ENCODE measurements at places on chromosomes 3 and 15.
A peak's percentile ranks its signal among the peaks of the same experiment; 100 is the strongest.

DNA sequence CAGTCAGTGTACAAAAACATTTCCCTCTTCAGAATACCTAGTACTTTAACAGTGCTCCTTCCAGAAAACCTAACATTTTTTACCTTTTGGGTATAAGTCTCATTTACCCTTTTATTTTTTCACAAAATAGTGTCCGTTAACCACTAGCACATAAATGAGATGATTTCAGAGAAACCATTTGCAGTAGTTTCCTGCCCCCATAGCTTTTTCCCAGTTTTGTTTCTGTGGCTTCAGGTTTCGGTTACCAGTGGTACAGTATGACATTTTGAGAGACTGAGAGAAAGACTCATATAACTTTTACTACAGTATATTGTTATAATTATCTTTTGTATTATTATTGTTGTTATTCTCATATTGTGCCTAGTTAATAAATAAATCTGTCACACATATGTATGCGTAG is 6.2 kb upstream of the RBMS3 start:
- DNase-seq, result no peak

GRCh38 chr3:168926426-168926825 is 737.1 kb downstream of the MECOM start:
- no peak for DNase-seq

DNA sequence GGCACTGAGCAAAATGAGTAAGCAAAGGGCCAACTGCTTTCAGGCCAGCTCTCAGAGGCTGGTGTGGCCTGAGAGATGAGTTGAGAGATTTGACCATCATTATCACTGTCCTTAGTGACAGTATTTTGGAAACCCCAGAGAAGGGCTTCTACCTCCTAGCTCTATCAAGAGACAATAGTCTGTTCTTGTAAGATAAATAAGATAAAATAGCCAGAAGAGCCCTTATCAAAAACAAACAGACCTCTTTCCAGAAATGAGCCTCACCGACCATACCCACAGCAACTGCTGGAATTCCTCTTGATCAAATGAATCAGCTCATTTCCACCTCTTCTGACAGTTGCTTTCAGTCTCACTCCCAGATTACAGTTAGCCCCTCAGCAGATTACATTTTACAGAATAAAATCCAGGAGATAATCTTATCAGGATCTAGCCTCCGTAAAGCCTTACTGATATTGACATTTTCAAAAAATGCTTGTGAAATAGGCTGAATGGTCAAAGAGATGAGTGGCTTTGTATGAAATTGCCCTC is 4.5 kb downstream of the HDC start:
- no peak for DNase-seq

DNA sequence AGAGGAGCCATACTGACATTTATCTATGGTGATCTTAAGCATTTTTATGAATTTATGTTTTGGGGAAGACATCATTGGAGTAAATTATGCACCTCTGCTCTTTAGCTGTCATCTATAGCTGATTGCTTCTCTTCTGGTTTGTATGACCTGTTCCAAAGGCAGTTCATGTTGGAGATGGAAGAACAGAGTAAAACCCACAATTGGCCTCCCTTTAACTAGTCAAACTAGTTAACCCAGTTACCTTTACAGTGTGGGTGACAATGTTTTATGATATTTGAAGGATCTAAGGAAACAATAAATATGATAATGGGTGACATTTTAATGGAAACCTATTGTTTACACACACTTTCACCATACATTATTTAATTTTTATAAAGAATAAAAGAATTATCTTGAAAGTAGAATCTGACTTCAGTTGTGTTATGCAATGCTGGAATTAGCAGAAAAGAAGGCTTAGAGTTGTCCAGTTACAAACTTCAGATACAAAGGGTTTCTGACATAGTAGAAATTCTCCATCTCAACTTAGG is 263.5 kb downstream of the NFKBIZ start:
- DNase-seq, result no peak

DNA sequence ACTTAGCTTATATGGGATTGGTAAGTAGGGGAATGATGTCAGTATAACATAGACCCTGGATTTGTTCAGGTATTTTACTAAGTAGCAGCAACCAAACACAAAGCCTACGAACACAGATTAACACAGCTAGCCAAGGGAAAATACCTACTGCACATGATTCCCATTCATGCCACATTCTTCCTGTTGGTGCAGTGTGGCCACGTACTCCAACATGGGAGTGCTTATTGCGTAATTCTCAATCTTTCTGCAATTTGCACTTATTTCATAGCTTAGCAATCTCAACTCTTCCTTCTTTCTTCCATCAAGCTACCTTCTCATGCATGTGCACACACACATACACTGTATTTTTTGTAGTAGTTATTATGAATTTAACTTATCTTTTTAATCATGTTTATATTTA is 186.8 kb downstream of the IL5RA start:
- no peak for DNase-seq

DNA sequence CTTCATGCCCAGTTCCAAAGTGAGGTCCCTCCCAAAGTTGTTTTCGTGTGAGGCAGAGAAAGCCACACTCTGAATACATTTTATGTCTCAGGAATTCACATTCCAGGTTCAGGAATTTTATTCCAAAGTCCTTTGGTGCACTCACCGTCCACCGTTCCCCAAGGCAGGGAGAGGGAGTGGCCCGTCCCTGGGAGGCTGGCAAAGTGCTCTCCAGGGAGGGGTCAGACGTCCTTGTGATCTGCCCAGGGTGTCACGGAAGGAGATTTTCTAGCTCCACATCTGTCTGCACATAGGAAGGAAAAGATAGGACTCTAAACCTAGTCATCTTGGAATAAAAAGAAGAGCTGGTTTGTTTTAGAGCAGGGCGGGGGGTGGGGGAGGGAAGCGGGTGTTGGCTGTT is 47.9 kb downstream of the KLF13 start:
- no peak for DNase-seq

GRCh38 chr3:104763007-104763406 is 603.7 kb upstream of the ALCAM start:
- peak; percentile 6 for DNase-seq

GRCh38 chr3:123163141-123163540 is 38.6 kb upstream of the SEC22A start:
- no peak for DNase-seq

DNA sequence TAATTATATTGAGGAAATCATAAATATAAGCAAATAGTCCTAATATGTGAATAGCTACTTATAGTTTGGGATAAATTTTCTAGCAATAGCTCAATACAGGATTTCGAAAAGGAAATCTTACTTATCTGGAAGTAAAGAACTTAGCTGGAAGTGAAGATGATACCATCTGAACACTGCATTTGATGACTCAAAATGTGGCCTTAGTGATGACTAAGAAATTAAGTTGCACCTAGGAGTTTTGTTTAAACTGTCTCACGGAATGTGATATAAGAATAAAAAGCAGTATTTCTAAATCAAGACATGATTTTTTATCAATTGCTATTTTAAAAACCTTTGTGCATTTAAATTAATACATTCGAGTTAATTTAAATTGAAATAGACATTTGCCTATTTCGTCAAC is 91.2 kb downstream of the EOMES start:
- DNase-seq, result no peak

- DNase-seq, result no peak
Measured at GRCh38 chr3:74630602-74631001, 16.1 kb upstream of the CNTN3 start.

GRCh38 chr3:156862338-156862737 is 36.2 kb downstream of the LEKR1 start:
- DNase-seq, result no peak

- DNase-seq, result no peak
Measured at GRCh38 chr3:5035113-5035512, 55.9 kb downstream of the BHLHE40 start.

- no peak for DNase-seq
Measured at GRCh38 chr3:177561365-177561764, 364.1 kb upstream of the TBL1XR1 start.

GRCh38 chr3:42013691-42014457 is 52.0 kb upstream of the ULK4 start:
- DNase-seq, result no peak

- no peak for DNase-seq
Measured at GRCh38 chr3:127800508-127800907, 21.8 kb downstream of the MGLL start.

- DNase-seq, result no peak
Measured at GRCh38 chr3:160653512-160653911, 23.4 kb upstream of the ARL14 start.

DNA sequence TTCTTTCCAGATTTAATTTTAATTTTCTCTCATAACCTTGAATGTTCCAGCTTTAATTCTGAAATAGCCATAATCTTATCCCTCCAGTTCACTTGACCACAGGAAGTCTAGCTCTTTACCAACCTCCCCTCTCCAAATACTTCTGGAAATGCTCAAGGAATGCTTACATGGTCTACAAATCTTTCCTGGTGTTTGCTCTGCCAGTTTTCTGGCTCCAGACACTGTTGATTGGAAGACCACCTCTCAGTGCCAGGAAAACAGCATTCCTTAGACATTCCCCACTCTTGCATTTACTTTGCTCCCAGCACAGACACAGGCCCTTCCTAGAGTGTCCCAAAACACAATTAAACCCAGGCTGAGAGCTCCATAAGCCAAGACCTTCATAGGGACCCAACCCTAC is 98.6 kb downstream of the MESD start:
- no peak for DNase-seq

DNA sequence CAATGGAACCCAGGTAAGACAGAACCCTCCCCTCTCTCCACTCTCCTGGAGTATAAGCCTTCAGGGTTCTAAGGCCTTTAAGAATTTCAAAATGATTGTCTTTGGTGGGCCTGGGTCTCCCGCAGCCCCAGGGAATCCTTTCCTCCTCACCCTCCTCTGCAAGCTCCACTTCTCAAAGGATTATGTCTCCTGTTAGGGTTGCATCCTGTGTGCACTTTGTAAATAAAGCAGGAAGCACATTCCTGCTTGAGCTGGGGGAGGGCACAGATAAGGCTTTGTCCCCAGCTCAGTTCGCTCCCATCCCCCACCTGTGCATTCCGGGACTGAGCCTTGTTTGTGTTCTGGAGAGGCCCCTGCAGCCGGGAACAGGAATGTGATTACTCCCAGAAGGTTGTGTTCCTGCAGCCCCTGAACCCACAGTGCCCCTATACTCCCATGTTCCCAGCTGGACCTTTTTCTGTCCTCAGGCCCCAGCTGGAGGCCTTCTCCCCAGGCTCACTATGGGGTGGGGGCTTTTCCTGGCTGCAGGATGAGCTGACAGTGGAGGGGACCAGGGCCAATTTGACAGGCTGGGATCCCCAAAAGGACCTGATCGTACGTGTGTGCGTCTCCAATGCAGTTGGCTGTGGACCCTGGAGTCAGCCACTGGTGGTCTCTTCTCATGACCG is 9.5 kb downstream of the TYRO3 start:
- no peak for DNase-seq

GRCh38 chr15:74400915-74401757 is 32.6 kb downstream of the SEMA7A start:
- DNase-seq, result no peak

DNA sequence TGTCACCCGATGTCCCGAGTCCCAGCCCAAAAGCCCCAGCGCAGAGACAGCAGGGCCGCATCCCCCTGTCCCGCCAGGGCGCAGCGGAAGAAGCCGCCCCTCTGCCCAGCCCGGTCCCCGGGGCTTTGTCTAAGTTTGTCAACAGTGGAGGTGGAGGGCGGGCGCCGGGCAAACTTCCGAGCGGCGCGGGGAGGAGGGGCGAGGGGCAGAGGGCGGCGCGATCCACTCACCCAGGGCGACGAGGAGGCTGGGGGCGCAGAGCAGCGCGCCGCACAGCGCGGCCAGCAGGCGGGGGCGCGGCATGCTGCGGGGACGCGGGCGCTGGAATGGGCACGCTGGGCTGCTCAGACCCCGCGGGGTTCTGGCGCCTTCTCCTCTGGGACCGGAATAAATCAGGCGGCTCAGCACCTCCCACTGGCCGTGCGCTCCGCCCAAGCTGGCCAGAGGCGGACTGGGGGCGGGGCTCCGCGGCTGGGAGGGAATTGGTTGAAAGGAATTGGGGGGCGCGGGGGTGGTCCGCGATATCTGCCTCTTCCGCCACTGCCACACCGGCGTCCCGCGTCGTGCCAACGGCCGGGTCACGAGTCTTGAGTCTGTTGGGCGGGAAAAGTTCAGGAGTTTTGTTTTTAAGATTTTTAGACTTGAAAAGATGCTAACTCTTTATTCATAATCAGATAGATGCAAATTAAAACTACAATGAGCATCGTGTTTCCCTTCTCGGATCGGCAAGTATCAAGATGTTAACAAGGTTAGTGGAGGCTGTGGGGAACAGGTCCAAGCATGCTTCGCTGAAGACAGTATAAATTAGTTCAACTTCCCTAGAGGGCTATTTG is at the start of gene MFGE8:
Gene MFGE8 (minus strand): TSS at position 363 of the 833 bp plus-strand sequence. CDS start 60 bp downstream, at position 303.
- no peak for DNase-seq

DNA sequence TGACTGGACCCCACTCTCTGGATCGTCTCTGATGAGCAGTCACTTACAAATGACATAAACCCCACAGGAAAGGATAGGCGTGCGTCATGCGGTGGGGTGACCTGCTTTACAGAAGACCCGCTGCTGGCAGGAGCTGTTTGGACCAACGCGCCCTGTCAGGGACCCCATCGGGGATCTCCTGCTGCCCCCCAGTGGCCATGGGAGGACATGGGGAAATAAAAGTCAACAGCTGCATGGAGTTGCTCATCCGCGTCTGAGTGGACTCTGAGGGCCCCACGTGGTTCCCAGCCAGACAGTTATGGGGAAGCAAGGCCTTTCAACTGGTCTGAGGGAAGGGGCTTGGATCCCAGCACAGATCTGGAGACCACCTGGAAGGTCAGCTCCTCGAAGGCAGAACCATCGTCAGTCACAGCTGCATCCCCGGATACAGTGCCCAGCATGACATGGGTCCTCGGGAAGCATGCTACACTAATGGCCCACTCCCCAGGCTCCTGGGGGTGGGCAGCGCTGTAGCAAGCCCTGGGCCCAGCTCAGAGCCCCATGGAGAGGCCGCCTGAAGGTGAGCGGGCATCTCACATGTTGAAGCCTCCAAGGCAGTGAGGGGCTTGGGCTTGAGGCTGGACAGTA is 32.1 kb downstream of the PTH1R start:
- DNase-seq, result peak; percentile 72

GRCh38 chr15:52428297-52428696 is 100.4 kb downstream of the MYO5A start:
- DNase-seq, result no peak

GRCh38 chr3:127184870-127185216 is 8.1 kb upstream of the PRR23E start:
- DNase-seq, result no peak

GRCh38 chr15:93088200-93088980 is 621 bp downstream of the RGMA start:
- DNase-seq, result no peak

DNA sequence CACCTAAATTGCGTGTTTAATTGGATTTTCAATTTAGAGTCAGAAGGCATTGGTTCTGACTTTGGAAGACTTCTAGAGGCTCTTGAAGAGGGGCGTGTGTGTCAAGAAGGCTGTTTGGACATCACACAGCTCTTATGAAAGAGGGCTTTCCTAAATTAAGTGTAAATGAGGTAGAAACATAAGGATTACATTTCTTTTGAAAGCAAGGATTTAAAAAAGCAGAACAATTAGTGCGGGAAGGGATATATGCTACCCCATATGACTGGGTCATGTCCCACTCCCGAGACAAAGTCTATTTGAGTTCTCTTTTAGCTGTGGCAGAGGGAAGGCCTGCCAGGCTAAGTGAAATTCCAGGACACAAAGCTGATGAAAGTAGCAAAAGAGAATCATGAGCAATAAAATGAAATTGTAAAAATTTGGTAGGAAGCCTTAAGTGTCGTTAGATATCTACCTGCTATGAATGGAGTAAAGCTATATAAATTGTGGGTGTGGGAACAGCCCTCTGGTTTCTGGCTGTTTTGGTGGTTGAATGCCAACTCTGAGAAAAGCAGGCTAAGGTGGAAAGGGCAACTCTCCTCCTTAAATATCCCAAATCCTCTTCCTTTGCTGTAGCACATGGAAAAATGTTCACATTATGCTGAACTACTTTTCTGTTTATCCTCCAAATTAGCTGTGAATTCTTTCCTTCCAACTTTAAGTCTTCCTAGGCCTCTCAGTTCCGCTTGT is 100.6 kb upstream of the TSC22D2 start:
- DNase-seq, result no peak

All from HFF-Myc (cell line).